NCI-H774 (cell line): ENCODE measurements at places on chromosomes 4 and X.

DNA sequence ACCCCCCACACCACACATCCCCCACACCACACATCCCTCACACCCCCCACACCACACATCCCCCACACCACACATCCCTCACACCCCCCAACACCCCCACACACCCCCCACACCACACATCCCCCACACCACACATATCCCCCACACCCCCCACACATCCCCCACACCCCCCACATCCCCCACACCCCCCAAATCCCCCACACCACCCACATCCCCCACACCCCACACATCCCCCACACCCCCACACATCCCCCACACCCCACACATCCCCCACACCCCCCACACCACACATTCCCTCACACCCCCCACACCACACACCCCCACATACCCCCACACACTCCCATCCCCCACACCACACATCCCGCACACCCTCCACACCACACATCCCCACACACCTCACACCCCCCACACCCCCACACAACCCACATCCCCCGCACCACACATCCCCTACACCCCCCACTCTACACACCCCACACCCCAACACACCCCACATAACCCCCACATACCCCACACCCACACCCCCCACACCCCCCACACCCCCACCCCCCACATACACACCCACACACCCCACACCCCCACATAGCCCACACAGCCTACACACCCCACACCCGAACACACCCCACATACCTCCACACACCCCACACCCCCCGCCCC, 172.9 kb downstream of the DCLK2 start:
- DNase-seq: no peak

GRCh38 chrX:110046001-110046400, 43.1 kb downstream of the TMEM164 start:
- DNase-seq: peak; percentile 52

DNA sequence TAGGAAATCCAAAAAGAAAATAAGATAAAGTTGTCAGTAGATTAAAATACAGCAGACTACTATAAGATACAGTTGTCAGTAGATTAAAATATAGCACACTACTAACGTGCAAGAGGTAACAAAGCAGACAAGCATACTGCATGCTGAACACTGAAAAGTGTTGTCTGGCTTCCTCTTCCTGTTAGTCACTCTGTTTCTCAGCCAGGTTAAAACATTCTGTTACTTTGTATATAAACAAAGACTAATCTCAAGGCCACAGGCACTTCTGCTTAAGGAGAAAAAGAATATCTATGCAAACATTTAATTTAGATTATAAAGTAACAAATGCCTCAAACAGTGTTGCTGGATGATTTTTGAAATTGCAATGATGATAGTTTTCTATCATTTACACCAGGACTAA, 41.0 kb upstream of the SCD5 start:
- DNase-seq: no peak

GRCh38 chr4:82500435-82501153, 61.2 kb downstream of the TMEM150C start:
- peak; percentile 81 for DNase-seq

GRCh38 chr4:498328-498904, 540 bp downstream of the ZNF721 start:
- no peak for DNase-seq
